HL-60 (cell line): ENCODE measurements at places on chromosomes 1 and 21.
A peak's percentile ranks its signal among the peaks of the same experiment; 100 is the strongest.

- no peak for DNase-seq
These were observed 90.2 kb upstream of the VCAM1 start for GRCh38 chr1:100629391-100629790.

GRCh38 chr1:84141182-84142003 lies 2.7 kb upstream of the PRKACB start:
- DNase-seq, result no peak

DNA sequence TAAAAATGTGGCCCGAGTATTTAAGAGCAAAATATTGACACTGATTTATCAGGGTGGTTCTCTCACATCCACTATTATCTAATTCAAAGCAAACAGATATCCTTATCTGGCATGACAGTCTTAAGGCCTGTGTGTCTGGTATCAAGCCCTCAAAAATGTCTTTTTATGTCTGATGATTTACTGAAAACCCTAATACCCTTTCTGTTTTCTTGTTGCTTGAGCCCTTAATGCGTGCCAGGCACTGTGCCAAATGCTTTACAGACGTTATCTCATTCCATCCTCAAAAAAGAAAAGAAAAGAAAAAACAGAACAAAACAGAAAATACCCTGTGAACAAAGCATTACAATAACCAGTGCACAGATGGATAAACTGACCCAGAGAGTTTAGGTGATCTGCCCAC lies 5.7 kb downstream of the DUSP23 start:
- no peak for DNase-seq

- DNase-seq, result no peak
These were observed 44.8 kb downstream of the ATP6V1G3 start for GRCh38 chr1:198495631-198496030.

GRCh38 chr1:67726224-67726623 lies 41.2 kb downstream of the GADD45A start:
- DNase-seq, result no peak

DNA sequence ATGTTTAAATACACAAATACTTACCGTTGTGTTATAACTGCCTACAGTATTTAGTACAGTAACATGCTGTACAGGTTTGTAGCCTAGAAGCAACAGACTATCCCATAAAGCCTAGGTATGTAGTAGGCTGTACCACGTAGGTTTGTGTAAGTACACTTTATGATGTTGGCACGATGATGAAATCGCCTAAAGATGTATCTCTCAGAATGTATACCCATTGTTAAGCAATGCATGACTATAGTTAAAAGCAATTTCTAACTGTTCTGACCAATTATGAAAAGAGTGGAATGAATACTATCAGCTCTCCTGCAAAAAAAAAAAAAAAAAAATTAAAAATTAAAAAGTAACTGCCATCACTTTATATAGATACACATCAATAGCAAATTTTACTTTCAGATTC lies 11.4 kb downstream of the HP1BP3 start:
- no peak for DNase-seq

DNA sequence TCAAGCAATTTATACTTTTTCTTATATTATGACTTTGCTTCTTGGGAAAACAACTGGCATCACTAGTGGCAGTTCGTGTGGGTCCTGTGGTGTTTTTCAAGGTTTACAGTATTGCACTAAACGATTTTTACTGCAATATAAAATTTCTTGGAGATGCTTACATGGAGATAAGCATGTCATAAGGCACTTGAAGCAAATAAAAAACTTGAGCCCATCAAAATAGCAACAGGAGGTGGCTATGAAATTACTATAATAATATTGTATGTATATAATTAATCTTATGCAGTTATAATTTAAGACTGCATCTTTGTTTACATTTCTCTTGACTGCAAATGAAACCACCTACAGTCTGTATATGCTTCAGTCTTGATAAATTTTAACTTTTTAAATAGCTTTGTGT lies 29.3 kb upstream of the CHAF1B start:
- DNase-seq, result no peak

- DNase-seq, result no peak
These were observed 25.0 kb downstream of the RBM15 start for GRCh38 chr1:110364221-110364620.

- DNase-seq, result no peak
These were observed 30.5 kb downstream of the TP53BP2 start for GRCh38 chr1:223815020-223815853.

DNA sequence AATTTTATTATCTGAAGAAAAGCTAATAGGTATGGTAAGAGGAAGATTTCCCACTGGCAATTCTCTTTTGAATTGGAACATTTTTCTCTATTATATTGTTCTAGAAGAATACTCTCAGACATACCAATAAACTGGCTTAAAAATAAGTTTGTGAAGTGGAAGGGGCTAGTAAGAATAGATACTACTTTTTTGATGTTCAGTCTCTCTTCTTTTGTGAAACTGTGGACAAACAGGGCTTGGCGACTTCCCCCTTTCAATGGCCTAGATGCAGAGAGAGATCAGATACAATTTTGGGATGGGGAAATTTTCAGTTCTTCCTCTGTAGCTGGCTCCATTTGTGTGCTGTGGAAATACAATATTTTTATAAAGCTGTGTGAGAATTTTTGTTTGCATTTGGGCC lies 2.5 kb downstream of the PBX1 start:
- DNase-seq, result no peak

DNA sequence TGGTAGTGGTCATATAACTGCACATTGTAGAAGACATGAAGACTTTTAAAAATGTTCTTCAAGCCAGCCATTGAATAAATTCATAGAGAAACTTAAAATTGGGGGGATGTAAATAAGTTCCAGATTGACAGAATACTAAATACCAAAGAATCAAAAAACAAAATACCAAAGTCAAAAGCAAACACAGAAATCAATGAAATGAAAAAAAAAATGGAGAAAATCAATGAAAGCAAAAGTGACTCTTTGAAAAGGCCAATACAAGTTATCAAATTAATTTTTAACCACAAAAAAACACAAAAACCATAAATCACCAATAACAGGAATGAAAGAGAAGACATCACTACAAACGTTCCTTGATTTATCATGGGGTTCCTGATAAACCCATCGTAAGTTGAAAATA lies 25.6 kb downstream of the LPGAT1 start:
- DNase-seq, result no peak

GRCh38 chr21:36461277-36461917 lies 18.5 kb downstream of the CLDN14 start:
- no peak for DNase-seq

DNA sequence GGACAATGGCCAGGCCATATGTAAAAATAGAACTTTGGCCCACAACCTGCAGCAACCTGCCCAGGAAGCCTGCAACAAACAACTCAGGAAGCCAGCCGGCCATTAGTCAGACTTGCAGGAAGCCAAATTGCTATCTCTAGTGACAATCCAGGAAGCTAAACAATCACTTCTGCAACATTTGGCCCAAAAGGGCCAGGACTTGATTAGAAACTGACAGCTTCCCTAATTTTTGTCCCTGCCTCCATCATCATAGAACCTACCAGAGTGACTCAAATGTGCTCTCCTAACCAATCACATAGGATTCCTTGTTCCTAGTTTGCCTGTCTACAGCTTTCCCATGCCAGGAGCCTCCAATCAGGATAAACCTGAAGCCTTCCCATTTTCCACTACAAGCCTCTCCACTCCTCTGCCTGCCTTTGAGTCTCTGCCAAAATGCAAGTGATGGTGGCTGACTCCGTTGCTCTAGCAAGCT lies 639.3 kb downstream of the PTPRU start:
- no peak for DNase-seq

- no peak for DNase-seq
These were observed 87.2 kb downstream of the MRPL37 start for GRCh38 chr1:54287176-54287650.

DNA sequence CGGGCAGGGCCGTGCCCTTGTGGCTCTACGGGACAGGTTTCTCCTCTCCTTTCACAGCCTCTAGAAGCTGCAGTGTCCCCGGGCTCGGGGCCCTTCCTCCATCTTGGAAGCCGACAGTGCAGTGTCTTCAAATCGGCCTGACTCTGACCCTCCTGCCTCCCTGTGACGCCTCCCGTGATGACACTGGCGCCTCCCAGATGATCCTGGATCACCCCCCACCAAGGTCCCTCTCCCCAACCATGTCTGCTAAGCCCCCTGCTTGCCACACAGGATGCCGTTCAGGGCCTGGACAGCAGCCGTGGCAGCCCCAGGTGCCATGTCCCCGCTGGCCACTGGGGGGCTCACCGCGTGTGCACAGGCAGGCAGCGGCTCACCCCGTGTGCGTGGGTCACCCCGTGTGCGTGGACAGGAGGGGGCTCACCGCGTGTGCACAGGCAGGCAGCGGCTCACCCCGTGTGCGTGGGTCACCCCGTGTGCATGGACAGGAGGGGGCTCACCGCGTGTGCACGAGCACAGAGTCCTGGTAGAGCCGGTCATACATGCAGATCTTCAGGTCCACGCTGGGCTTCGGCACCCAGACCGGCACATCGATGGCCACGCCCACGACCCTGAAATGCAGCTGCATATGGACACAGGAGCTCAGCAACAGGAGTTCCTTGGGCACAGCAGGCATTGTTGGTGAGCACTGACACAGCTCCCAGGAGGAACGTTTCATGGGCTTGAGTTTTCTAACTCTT lies 24.9 kb upstream of the TMEM52 start:
- DNase-seq, result peak; percentile 30

GRCh38 chr1:234969581-234970400 lies 158.8 kb downstream of the TOMM20 start:
- DNase-seq, result no peak

- no peak for DNase-seq
These were observed 101.0 kb upstream of the COG2 start for GRCh38 chr1:230541306-230541705.

DNA sequence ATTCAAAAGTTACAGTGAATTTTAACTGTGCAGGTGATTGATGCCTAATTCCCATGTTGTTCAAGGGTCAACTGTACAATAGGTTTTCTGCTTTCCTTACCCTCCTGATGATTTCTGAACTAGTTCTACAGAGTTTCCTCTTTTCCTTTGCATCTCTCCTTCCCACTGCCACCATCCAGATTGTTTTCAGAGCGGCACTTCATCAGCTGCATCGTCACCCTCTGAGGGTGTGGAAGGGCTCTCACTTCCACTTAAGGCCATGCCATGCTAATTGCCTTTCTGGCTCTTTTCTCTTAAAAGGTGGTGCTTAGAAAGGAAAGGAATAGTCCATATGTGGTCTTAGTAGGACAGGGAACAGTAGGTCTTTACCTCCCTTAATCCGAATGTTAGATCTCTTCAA lies 39.1 kb downstream of the DISC1 start:
- no peak for DNase-seq

DNA sequence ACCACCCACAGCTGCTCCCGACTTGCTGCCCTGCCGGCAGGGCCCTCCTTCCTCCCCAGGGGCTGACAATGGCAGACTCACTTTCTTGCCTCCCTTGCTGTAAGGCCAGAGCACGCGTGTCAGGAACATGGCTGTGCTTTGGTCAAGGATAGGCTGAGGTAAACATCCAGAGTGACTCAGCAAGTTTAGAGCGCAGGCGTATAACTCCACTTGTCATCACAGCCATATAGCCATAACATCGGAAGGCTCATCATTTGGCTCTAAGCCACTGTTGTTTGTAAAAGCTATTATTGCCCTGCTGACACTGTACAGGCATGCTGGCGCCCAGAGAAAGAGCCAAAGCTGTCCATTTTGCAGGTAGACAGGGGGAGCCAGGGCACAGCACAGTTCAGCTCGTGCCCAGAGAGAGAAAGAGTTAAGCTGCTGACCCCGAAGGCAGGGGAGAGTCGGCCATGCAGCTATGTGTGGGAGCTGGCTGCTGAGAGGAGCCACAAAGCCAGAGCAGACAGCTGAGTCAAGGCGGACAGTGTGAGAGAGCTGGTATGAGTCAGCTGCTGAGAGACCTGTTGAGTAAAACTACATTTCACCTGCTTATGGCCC lies 60.6 kb downstream of the GNG4 start:
- DNase-seq, result no peak

- no peak for DNase-seq
These were observed 7.1 kb upstream of the ACTA1 start for GRCh38 chr1:229440851-229441537.

DNA sequence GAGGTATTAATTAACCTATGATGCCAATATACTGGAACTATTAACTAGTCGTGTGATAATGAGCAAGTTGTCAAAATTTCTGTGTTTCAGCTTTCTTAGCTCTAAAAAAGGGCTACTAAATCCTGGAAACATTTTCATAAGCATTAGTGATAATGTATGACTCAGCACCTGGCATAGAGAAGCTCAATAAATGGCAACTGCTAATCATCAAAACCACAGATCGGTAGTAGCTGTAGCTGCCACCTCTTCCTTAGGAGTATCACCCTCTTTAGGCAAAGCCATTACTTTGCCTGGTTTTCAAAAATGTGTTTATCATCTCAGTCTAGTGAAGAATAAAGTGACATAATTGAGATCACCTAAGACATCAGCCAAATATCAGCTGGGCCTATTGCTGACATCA lies 75.5 kb downstream of the TPR start:
- DNase-seq, result no peak

DNA sequence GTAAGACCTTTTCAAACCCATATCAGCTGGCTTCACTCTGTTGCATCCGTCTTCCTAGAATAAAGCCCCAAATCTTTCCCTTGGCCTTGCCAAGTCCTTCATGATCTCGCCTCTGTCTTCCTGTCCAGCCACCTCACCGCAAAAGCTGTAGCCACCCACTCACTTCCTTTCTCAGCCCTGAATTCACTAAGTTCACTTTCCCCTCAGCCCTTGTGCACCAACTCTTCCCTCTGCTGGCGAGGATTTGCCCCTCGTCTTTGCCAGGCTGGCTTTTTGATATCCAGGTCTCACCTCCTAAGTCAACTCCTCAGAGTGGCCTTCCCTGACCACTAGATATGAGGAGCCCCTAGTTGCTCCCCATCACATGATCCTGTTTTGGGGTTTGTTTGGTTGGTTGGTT lies 3.9 kb upstream of the COL16A1 start:
- DNase-seq, result peak; percentile 16

DNA sequence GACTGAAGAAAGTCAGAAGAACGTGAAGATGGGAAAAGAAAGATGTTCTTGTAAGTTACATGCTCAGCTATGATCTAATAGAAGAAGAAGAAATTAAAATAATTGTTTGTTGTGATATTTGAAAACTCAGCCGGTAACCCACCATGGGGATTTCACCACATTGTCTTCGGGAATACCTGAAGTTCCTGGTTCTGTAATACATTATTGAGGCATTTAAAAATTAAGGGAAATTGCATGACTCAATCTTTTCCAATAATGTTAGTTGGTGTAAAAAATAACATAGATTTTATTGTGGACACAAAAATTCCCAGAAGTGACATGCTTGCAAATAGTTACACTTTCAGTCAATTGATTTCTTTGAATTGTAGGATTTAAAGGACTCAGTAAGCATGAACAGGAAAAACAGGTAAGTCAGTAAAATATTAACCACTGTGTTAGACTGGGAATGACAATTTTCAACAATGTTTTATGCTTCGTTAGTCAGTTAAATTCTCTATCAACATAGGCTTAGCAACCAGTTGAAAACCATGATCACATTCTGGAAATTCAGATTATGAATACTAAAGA lies 745.1 kb downstream of the LTN1 start:
- no peak for DNase-seq

- no peak for DNase-seq
These were observed 176.7 kb downstream of the CAMTA1 start for GRCh38 chr1:6961905-6962477.

- peak; percentile 41 for DNase-seq
These were observed 41.2 kb downstream of the SSBP3 start for GRCh38 chr1:54364995-54365394.

- peak; percentile 21 for DNase-seq
These were observed 9.3 kb upstream of the SRARP start for GRCh38 chr1:15994590-15995351.

GRCh38 chr21:40466893-40467483 lies 380.0 kb downstream of the DSCAM start:
- no peak for DNase-seq
